Activated T-cell treated with anti-CD3 and anti-CD28 coated beads, Interleukin-2, amount 50 U/mL, for 72 hours (primary cell): ENCODE measurements at places on chromosomes 5 and 9.

- DNase-seq = no peak
These were observed 138.2 kb downstream of the SNX18 start for GRCh38 chr5:54655761-54656160.

DNA sequence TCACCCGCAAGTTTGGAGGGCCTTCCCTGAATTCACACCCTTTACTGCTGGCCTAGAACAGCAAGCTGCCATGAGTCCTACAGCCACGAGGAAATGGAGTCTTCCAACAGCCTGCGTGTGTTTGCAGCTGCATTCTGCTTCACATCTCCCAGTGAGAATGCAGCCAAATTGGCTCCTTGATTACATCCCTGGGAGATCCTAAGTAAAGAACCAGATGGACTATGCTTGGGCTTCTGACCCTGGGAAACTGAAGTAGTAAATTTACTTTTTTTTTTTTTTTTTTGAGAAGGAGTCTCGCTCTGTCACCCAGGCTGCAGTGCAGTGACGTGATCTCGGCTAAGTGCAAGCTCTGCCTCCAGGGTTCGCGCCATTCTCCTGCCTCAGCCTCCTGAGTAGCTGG is 617.0 kb upstream of the CDH18 start:
- DNase-seq = no peak

DNA sequence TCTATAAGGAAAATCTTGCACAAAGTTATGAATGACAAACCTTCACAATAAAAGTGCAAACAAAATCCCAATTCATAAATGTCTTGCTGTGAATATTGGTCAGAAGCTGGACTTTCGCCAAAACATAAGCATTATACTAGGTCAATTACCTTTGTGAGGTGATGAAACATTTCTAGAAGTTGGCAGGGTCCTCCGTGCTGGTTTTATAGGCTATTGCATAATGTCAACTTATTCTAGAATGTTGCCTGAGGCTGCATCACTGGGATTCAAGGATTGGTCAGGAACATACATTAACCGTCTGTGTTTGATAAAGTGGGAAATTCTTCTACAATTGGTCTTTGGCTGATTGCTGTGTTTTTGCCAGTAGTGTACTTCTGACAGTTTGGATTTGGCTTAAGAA is 49.8 kb upstream of the PALM2AKAP2 start:
- no peak for DNase-seq

DNA sequence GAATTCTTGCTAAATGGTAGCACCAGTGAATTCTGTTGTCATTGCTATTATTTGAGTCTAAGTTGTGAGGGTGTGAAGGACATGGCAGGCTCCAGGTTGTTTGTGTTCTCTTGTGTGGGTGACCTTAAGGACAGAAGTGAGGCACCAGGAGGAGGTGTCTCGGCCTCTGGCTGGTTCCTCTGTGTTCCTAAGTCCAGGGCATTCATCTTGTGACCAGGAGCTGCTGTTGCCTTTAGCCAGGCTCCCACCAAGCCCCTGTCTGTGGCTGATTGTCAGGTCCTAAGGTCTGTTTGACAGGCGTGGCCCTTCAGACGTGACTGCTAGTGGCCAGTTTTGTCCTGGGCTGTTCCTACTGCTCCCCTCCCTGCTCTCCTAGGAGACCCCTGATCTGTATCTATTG is 89.4 kb downstream of the ANGPTL2 start:
- DNase-seq = no peak

- DNase-seq = no peak
These were observed 51.1 kb upstream of the COL5A1 start for GRCh38 chr9:134590240-134591081.

GRCh38 chr9:121652021-121652837 is 795 bp downstream of the DAB2IP start:
- DNase-seq = no peak

- DNase-seq = no peak
These were observed 169.2 kb downstream of the FGF1 start for GRCh38 chr5:142516732-142517131.

DNA sequence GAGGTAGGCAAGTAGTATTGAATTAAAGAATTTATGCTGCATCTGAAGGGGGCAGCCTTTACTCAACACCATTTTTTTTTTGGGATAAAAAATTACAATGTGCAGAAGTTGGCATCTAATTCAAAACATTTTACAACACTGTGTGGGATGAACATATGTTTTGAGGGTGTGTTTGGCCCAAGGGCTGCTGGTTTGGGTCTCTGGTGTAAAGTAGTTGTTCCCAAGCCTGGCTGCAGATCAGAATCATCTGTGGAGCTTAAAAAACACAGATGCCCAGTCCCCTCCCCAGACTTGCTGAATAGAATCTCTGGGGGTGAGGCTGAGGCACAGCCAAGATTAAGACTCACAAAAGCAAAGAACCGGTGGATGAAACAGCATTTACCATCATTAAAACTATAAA is 33.0 kb upstream of the PDZD2 start:
- DNase-seq = no peak
